ENCODE measurements at places on chromosomes 4 and X. TPM values are rescaled to one million over a fixed set of nuclear protein-coding genes. Genes with fewer than 3 reads are reported as not detected.
A peak's percentile ranks its signal among the peaks of the same experiment; 100 is the strongest.

- DNase-seq: no peak
Measured at GRCh38 chrX:41594634-41595033, 94.1 kb upstream of the GPR34 start.

GRCh38 chrX:77446908-77447652 is at the start of gene FGF16:
Gene FGF16 (plus strand): TSS chrX:77447389. CDS start chrX:77447675, 286 bp downstream.
- peak; percentile 42 for DNase-seq

DNA sequence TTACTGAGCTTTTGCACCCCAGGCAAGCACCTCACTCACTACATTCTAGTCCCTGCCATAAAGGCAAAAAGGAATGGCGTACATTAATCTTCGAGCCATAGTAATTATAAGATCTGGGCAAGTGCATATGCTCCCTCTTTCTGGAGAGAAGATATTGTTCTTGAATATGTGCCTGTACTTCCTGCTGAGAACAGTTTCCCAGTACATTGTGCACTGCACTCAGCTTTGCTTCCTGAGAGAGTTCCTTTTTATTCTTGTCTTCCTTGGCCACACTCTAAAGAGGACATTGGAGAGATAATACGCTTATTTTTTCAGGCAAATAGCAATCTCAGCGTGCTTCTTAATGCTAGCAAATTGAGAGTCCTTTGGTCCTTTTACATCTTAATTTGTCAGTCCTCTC is 909.0 kb upstream of the PCDH10 start:
- DNase-seq: no peak

DNA sequence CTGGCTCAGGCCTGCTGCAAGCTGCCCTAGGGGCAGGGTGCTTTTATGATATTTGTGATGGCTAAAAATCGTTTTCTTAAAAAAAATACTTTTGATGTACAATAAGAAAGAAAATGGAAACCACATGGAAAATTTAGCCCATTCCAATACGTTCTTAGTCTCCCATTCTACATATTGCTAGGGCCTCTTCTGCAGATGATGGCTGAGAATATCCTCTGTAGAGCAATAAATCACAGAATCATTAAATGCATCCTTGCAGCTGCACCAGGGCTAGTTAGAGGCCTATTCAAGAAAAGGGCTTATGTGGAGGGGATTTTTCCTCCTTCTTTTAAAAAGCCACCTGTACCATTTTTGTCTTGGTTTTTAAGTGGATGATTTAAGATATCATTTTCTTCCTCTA is 97.6 kb upstream of the C1GALT1C1 start:
- DNase-seq: no peak

Gene TEX13A
- total RNA-seq: not detected

Gene SSX4
- total RNA-seq: not detected
